ENCODE measurements at places on chromosomes 5 and 9. TPM values are rescaled to one million over a fixed set of nuclear protein-coding genes. Genes with fewer than 3 reads are reported as not detected.

GRXCR2 gene
- total RNA-seq, result 0.05 TPM

AQP7 gene
- total RNA-seq, result 0.24 TPM

FGD3 gene
- 35.7 TPM for total RNA-seq

MARCHF11 gene
- not detected for total RNA-seq

IL33 gene
- 9.3 TPM for total RNA-seq

SOHLH1 gene
- total RNA-seq, result not detected

Data from thymus (tissue), 14 donors.